Inflammatory macrophage treated with lipopolysaccharide for 4 hours (primary cell): ENCODE measurements at places on chromosomes 7 and 10.

GRCh38 chr7:133027397-133027796 lies 54.5 kb downstream of the CHCHD3 start:
- DNase-seq: no peak

DNA sequence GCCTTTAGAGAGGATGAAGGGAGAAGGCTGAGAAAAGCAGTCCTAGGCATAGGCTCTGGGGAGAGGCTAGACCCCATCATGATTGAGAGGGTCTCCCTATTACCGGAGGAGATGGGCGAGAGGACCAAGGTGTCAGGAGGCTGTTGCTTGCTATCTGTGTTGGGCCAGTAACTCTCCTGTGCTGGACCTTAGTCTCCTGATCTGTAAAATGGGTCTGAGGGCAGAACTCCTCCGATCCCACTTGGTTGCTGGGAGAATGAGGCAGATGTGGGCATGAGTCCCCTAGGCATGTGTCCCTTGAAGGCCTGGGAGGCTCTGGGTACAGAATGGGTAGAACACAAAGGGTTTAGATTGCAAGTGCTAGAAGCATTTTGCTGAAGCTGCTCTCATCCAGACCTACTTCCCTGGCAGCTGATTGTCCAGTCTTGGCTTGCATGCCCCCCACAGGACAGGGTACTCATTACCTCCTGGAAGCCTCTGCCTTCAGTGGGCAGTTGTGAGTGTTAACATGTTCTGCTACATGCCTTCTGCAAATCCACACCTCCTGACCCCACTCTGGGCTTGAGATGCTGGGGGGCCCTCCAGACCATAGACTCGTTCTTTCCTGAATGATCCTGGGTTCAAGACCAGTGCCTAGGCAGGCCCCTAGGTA lies 4.4 kb downstream of the ZMIZ1 start:
- DNase-seq: peak; percentile 46

DNA sequence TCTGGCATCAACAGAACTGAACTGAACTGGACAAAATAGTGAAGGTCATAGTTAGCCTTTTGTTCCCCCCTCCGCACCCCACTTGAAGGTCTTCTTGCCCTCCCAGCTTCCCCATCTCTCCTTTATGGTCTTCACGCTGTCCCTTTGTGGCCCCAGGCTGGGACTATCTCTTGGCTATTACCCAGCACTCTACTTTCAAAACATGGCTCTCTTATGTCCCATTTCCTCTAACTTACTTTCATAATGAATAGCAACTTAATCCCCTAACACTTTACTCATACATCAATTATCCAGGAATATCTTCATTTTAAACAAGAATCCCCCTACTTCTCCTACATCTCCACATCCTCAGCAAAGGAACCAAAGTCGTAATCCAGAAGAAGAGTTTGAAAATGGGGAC lies 135.3 kb upstream of the ITGB1 start:
- DNase-seq: no peak

DNA sequence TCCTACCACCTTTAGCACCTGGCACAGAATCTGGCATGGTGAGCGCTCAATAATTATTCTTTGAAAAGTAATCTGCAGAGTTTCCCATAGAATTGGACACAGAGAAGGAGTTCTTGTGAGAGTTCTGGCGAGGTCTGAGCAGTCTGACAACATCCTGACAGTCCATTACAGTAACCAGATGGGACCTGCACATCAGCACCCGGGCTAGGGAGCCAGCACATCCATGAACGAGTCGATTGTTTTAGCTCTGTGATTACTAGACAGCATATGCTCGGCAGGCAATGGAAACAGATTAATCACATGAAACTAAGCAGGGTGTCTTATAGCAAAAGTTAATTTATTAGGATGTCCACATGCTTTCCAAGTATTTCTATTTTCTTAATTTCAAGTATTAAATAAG lies 96.7 kb downstream of the SEMA3D start:
- DNase-seq: no peak

DNA sequence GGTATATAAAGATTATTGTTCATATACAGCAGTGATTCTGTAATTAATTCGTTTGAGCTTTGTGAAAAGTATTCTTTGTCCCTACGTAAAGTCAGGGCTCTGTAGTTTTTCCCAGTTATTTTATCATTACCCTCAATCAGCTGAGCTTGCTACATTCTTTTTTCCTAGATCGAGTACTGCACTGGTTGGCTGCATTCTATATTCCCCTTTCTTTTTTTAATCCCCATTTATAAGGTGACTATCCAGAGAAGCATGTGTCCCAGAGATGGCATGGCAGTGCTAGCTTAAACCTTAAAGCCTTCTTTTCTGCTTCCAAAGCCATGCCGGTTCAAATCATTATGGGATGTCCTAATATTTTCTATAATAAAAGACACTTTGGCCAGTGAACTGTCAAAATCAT lies 230.1 kb upstream of the CELF2 start:
- DNase-seq: no peak
